Esophagus squamous epithelium (tissue), 5 donors: ENCODE measurements at places on chromosomes 3 and 15.

DNA sequence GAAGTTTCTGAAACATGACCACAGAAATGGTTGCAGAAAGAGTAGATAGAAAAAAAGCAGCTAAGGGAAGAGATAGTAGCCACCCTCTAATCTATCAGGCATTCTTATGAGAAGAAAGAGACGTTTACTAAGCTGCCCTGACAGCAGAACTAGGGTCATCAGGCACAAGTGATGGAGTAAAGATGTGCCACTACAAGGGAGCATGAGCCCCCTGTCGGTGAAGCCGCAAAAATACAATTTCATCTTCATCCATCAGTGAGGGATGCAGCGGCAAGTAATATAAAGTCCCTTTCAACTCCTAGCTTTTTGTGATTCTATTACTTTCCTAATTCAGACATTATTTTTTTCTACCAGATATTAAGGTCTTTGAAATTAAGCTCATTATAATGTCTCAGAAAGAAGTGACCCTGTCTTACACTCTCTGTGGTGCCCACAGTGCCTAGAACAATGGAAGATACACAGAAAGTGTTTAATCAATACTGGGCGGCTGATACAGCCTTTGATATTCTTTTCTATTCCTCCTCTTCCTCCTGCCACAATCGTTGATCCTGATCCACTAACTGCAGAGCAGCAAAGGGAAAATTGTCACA, 651.6 kb downstream of the NTRK3 start:
- DNase-seq: no peak

DNA sequence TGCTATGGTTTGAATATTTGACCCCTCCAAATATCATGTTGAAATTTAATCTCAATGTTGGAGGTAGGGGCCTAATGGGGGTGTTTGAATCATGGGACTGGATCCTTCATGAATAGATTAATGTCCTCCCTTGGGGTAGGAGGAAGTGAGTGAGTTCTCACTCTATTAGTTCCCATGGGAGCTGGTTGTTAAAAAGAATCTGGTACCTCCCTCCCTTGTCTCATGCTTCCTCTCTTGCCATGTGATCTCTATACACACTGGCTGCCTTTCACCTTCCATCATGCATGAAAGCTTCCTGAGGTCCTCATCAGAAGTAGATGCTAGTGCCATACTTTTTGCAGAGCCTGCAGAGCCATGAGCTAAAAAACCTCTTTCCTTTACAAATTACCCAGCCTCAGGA, 177.7 kb upstream of the MCTP2 start:
- no peak for DNase-seq

- DNase-seq: no peak
Measured at GRCh38 chr3:62557983-62558382, 184.6 kb upstream of the FEZF2 start.

GRCh38 chr15:60889491-60889890, 339.6 kb downstream of the RORA start:
- DNase-seq: no peak

GRCh38 chr15:73969151-73969759, 22.8 kb downstream of the STOML1 start:
- no peak for DNase-seq

- no peak for DNase-seq
Measured at GRCh38 chr3:101722394-101723173, 1.8 kb upstream of the CEP97 start.

GRCh38 chr3:43001094-43001553, 22.0 kb downstream of the GASK1A start:
- DNase-seq: no peak

DNA sequence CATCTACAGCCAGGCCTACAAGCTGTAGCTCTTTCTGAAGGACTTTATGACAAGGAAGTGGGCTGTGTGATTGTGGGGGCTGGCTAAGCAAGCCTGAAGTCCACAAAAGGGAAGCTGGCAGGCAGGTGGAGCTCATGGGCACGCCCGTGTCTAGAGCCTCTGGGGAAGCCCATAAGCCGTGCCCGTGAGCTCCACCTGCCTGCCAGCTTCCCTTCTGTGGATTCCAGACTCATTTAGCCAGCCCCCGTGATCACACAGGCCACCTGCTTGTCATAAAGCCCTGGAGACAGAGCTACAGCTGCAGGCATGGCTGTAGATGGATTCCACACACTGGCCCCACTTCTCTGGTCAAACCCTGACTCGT, 15.2 kb downstream of the EFCC1 start:
- DNase-seq: no peak

DNA sequence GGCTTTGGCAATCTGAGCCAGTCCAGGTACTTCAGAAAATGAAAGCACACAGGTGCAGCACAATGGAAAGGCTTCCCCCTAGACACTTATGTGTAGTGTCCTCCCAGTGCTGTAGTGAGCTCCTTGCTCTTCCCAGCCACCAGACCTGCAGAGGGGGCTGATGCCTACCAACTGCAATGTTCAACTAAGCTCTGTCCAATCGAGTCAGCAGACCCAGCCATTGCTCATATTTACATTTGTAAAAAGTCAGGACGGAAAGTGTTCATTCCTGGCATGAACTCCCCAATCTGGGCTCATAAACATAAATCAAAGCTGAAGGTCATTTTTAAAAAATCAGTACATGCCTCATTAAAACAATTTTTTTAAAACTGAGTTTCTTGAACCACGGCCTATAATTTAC, 73.0 kb downstream of the FOXP1 start:
- DNase-seq: no peak

DNA sequence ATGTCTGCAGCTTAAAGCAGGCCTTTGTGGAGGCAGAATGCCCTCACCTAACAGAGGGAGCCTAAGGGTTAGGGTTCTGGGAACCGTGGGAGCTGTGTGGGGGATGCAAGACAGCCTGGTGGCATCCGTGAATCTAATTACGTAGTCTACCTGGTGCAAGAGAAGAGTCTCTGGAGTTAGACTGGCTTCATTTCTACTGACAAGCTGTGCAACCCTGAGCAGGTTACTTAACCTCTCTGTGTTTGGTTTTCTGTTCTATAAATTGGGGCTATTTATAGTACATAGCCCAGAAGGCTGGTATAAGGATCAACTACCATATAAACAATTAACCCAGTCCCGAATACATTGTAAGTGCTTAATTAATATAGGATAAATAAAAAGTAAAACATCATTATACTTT, 8.3 kb downstream of the TNFAIP8L3 start:
- DNase-seq: no peak

- DNase-seq: no peak
Measured at GRCh38 chr3:187586226-187586625, 84.0 kb downstream of the SST start.

GRCh38 chr3:141507392-141508066, 20.7 kb downstream of the RASA2 start:
- no peak for DNase-seq

DNA sequence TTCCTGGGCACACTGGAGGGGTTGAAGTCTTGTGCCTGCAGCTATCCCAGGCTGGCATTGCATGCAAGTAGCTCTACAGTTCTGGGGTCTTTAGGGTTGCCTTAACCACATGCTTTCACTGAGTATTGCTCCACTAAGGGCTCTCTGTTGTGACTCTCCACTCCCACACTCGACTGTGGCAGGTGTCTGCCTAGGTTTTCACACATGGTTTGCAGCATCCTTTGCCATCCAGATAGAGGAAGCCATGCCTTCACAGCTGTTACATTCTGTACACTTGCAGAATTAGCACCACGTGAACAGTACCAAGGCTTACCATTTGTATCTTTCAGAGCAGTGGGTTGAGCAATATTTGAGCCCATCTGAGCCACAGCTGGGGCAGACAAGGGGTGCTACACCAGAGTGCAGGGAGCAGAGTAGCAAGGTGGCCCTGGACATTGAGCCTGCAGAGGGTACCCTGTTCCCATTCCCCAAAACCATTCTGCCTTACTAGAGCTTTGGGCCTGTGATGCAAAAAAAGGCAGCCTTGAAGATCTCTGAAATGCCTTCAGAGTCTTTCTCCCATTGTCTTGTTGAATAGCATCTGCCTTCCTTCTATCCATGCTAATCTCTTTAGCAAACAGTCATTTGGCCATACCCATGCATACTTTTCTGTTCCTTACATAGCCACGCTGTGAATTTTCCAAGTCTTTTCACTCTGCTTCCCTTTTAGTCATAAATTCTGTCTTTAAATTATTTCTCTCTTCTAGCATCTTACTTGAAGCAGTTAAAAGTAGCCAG, 95.2 kb upstream of the PLCL2 start:
- DNase-seq: no peak

- no peak for DNase-seq
Measured at GRCh38 chr3:113255854-113256615, 44.7 kb downstream of the BOC start.

- DNase-seq: no peak
Measured at GRCh38 chr15:67109141-67110034, 44.0 kb downstream of the SMAD3 start.

GRCh38 chr3:124965413-124965812, 30.9 kb upstream of the MUC13 start:
- no peak for DNase-seq

- no peak for DNase-seq
Measured at GRCh38 chr3:153209596-153209995, 47.6 kb downstream of the RAP2B start.

- no peak for DNase-seq
Measured at GRCh38 chr15:78382114-78382880, 42.1 kb downstream of the CRABP1 start.

DNA sequence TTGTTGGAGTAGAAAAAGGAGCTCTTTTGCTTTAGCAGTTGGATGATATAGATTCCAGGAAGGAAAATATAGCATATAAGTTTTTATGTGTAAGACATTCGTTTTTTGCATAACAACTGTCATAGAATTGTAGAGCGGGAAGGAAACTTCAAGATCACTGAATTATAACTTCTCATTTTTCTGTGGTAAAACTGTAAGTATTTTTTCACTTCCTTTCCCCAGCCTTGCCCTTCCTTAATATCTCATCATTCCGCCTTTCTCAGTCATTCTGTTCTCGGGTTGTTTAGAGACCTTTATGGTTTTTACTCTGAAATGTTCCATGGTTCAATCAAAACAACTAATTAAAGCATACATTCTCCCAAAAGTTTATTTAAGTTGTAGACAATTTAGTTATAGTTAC, 1.1 kb downstream of the EAF2 start:
- DNase-seq: no peak

- DNase-seq: no peak
Measured at GRCh38 chr3:126050626-126051025, 33.3 kb downstream of the SLC41A3 start.

DNA sequence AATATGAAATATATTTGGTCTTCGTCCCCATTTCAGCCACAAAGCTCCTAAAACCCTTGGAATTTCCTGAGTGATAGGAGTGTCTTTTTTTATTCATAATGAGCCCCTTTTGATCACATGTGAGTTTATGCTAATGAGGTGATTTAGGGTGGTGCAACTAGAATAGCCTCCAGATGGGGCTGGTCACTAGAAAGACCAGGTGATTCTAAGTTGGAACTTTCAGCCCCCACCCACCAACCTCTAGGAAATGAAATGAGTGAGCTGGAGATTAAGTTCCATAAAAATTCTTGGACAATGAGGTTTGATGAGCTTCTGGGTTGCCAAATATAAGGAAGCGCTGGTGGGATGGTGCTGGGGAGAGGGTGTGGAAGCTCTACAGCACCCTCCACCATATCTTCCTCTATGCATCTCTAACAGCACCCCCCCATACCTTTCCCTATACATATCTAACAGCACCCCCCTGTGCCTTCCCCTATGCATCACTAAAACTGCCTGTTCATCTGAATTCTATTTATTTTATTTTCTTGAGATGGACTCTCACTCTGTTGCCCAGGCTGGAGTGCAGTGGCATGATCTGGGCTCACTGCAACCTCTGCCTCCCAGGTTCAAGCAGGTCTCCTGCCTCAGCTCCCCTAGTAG, 2.1 kb upstream of the SMCO1 start:
- no peak for DNase-seq

DNA sequence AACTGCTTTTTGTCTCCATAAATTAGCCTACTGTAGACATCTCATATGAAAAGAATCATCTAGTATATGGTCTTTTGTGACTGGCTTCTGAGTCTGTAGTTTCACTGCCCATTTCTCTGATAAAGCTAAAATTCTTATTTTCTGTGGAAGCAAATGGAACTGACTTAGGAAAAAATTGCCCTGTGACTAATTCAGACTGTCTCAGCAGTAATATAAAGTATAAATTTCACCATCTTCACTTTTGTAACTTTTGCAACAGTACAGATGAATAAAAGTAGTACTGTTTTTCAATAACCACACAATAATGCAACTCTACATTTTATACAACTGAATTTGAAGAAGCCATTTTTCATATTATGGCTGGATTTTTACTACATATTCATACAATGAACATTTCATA, 104.1 kb downstream of the TBC1D5 start:
- no peak for DNase-seq

DNA sequence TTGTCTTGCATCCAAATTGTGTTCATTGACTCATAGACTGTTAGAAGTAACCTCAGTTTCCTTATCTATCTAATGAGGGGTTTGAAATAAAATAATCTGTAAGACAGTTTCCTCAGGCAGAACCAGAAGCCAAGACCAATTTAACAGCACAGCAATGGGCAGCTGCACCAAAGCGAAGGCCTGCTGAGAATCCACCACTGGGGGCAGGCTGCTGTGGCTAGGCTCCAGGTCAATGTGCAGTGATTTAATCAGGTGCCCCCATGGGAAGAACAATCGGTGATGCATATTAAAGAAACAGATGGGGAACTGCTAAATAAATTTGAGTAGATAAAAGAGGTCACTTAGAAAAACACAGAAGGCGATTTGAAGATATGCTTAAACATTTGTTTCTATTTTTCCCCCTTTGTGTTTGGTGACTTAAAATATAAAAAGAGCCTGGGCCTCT, 28.0 kb upstream of the TMOD3 start:
- DNase-seq: no peak

DNA sequence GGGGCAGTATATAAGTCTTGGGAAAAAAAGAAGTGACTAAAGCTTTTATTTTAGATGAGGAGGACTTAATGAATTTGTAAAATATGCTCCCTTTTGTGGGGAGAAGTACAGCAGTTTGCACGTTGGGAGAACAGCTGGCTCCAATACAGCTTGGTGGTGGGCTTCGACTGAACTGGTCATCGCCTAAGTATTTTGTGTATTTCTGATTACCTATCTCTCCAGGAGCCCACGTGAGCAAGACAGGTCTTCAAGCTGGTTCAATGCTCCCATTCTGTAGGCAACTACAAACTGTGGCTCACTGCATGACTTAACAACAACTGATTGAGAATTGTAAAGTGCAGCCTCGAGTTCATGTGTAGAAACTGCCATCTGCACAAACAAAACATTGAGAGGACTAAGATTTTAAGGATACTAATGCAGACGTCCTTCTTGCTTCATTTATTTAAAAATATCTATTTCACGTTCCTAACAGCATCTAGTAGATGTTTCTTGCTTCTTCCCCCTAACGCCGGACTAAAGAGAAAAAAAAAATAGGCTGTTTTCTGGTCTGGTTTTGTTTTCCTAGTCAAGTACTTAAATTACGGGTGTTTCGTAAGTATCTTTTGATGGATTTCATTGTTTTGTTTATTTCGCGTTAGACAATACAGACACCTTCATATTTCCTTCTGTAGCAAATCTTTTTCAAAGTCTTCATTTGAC, 1.4 kb upstream of the GREM1 start:
- no peak for DNase-seq

- DNase-seq: no peak
Measured at GRCh38 chr15:65338823-65339222, 34.3 kb downstream of the RNU5B-1 start.

- peak; percentile 49 for DNase-seq
Measured at GRCh38 chr3:172129850-172130716, 90.7 kb downstream of the FNDC3B start.
